ENCODE measurements at places on chromosomes 16 and 17. TPM values are rescaled to one million over a fixed set of nuclear protein-coding genes. Genes with fewer than 3 reads are reported as not detected.

KATNIP gene
- total RNA-seq, result 4.3 TPM

MGAT5B gene
- total RNA-seq, result 4.1 TPM

XAF1 gene
- total RNA-seq, result 13.7 TPM

KRTAP1-1 gene
- total RNA-seq, result 1.5 TPM

TBKBP1 gene
- 1.9 TPM for total RNA-seq

CRYBA1 gene
- not detected for total RNA-seq

TMED6 gene
- total RNA-seq, result not detected

HBA2 gene
- total RNA-seq, result not detected

CLDN7 gene
- not detected for total RNA-seq

RHBDL3 gene
- 0.57 TPM for total RNA-seq

TLCD2 gene
- total RNA-seq, result 0.71 TPM

TANC2 gene
- total RNA-seq, result 46.0 TPM

SLC38A8 gene
- not detected for total RNA-seq

CTF1 gene
- 0.33 TPM for total RNA-seq

SENP3 gene
- 104 TPM for total RNA-seq

PLA2G10 gene
- not detected for total RNA-seq

SLC47A1 gene
- total RNA-seq, result not detected

CTRB2 gene
- total RNA-seq, result not detected

ZPBP2 gene
- total RNA-seq, result not detected

CCL7 gene
- 0.21 TPM for total RNA-seq

CLDN9 gene
- not detected for total RNA-seq

TBC1D3G gene
- not detected for total RNA-seq

DNAI2 gene
- total RNA-seq, result not detected

HBQ1 gene
- not detected for total RNA-seq

OR4D1 gene
- not detected for total RNA-seq

CLEC10A gene
- total RNA-seq, result not detected

PRDM7 gene
- total RNA-seq, result not detected

ACE gene
- total RNA-seq, result not detected

OTOA gene
- not detected for total RNA-seq

HOXB5 gene
- not detected for total RNA-seq

TMEM107 gene
- total RNA-seq, result 23.4 TPM

RPRML gene
- total RNA-seq, result 0.29 TPM

TBC1D3L gene
- total RNA-seq, result not detected

Data from Daoy (cell line).